ENCODE measurements at places on chromosomes 5 and 9.

- DNase-seq: peak; percentile 9
Measured at GRCh38 chr9:33159777-33160127, 7.4 kb downstream of the B4GALT1 start.

GRCh38 chr9:108704156-108704852 lies 151.5 kb downstream of the ACTL7B start:
- DNase-seq: no peak

DNA sequence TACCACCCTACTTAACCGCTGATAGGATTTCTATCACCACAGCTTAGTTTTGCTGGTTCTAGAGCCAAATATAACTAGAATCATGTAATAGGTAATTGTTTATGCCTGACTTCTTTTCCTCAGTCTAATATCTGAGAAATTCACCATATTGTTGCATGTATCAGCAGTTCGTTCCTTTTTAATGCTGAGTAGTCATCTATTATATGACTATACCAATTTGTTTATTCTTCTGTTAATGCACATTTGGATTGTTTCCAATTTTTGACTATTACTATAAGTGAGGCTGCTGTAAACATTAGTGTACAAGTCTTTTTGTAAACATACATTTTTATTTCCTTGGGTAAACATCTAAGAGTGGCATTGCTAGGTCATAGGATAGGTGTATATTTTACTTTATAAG lies 25.9 kb downstream of the CSNK1G3 start:
- no peak for DNase-seq

DNA sequence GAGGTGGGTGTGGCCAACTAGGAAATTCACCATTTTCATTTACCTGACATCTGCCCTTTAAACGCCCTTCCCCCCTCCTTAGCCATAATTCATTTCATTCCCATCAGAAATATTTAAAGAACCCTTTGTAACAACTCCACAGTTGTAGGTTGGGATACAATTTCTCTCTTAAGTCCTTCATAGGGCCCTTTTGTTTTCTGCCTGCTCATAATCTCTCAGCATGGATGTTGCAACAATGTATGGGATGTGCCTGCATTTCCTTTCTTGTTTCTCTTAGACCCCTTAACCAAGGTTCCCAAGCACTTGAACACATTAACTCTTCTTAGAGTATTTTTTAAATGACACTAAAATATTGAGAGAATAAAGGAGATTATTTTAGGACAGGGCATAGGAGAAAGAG lies 51.7 kb upstream of the MYO10 start:
- no peak for DNase-seq

GRCh38 chr5:87807783-87808182 lies 395.1 kb upstream of the CCNH start:
- DNase-seq: no peak

DNA sequence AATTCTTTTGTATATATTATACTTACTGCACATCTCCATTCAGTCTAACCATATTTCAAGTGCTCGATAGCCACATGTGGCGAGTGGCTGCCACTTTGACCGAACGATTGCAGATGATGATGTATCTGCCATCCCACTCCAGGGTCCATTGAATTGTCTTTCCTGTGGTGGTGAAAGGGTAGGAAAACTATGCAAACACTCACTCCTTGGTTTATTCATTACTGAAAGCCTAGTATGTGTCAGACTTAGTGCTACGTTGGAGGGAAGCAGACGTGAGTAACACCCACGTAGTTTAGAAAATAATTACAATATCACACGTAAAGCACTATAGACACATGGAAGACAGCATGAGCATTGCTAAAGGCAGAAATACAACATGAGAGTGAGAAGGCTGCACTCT lies 353.7 kb downstream of the CSNK1G3 start:
- no peak for DNase-seq

DNA sequence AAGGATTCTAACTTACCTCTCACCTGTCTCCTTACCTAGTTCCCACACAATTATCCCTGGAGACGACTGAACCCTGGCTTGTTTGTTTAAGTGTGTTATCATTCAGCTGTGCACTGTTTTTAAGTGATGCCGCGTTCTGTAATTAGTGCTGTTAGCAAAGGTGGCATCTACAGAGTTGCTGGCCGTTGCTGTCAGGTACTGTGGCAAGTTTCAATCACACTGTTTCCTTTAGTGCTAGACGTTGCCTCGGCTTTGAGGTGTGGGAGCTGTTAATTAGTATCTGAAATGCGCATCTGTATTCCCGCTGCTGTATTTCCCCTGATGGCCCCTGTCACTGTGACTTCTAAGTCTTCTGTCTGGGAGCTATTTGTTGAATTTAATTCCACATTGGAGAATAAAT lies 193.8 kb upstream of the GAS1 start:
- no peak for DNase-seq

DNA sequence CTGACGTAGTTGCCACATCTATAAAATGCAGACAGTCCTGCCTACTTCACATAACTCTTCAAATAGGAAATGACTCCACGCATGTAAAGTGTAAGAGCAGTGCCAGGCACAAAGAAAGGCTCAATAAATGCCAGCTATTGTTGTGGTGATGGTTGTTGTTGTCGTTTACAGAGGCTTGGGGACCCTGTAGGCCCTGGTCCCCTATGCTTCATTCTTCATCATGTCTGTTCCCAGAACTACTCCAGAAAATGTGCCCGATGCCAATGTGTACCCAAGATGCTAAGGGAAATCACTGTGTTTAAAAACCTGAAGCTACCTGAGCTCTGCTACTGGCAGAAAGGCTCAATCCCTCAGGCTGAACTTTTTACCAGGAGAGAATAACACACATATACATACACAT lies 9.1 kb downstream of the SLIT3 start:
- no peak for DNase-seq

DNA sequence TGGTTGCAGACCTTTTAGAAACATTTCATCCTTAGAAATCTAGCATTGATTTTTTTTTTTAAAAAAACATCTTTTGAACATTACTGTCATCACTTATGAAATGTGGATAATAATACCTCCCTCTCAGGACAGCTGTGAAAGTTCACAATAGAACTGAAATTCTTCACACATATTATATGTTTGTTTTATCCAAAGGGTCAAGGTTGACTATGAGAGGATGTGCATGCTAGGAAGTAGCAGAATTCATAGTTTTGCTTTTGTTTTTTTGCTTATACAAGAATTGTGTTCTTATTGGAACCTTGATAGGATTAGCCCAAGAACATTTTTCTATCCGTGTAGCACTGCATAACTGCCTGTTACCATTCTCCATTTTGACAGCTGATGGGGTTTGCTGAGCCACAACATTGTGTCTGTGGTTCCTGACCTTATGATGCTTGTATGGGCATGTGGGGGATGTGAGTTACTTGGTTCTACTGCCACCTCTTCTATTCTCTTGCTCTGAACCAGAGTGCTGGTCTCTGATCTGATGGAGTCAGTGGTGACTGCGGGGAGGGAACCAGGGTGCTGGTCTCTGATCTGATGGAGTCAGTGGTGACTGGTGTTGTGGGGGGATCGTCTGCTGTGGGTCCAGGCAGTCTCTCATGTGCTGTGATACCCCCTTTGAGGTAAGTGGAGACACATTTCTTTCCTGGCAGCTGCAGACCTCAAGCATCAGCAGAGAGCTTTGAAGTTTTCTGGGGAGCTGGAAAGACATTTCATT lies 27.1 kb upstream of the ACTBL2 start:
- no peak for DNase-seq

DNA sequence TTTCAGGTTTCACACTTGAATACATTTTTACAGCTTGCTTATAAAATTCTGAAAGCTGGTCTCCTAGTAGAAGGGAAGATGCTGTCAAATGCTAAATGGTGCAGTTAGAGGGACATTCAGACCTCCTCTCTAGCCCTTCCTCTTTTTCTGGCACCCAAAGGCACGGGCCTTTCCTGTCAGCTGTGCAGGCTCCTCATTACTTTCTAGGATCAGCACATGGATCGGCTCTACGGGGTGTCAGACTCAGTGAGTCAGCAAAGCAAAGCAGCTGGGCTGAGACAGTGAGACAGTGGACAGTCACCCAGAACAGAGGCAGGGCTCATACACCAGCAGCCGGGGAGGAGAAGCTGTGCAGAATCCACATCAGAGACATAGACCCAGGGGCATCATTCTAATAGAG lies 80.0 kb upstream of the TNC start:
- peak; percentile 9 for DNase-seq

DNA sequence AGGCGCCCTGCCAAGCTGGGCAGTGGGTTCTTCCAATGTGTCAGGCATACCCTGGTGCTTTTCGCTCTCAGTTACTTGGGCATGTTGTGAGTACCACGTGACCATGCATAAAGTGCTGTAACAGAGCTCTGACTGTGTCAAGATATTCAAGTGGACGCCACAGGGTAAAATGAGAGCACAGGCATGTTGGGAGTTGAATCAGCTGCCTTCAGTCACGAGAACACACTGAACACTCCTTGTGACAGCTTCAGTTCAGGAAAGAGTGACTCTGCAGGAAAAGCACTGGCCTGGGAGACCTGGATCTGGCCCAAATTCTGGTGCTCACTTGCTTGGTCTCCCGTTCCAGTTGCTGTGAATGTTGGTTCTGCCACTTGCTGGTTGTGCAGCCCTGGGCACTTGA lies 5.1 kb downstream of the MLANA start:
- no peak for DNase-seq

DNA sequence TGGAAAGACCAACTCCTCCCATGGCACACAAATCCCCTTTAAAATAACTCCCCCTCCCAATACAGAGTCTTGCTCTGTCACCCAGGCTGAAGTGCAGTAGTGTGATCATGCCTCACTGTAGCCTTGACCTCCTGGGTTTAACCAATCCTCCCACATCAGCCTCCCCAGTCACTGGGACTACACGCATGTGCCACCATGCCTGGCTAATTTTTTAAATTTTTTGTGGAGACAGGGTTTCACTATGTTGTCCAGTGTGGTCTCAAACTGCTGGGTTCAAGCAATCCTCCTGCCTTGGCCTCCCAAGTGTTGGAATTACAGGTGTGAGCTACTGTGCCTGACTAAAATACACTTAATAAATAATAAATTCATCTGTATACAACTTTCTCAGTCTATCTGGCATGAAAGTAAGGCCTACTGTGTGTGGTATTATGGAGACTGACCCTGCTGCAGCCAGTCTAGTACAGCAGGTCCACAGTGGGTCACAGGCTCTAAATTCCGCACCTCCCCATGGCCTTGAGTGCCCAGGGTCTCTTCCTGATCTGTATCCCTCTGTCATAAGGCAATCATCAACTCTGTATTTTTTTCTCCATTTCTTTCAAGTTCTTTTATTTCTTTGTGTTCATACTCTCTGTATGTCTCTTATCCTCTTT lies 169.4 kb downstream of the MAPKAP1 start:
- no peak for DNase-seq

GRCh38 chr5:79423296-79423695 lies 90.6 kb downstream of the HOMER1 start:
- no peak for DNase-seq

DNA sequence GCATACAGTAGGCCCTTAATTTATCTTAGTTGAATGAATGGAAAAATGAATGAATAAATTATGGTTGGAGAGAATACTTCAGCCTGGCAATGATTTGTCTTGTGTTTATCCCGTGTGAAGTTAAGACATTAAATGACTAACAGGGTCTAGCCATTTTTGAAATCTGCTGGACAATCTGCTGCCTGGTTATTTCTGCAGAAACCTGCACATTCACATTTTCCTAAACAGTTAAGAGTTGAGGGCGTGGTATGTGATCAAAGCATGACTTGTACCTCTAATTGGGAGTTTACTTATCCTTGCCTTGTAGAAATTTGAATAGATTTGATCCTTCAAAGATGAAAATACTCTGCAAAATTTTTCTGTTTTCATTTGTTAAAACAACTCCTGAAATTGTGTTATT lies 34.6 kb upstream of the NDFIP1 start:
- no peak for DNase-seq

GRCh38 chr5:107289030-107289714 lies 381.6 kb downstream of the EFNA5 start:
- no peak for DNase-seq

- no peak for DNase-seq
Measured at GRCh38 chr5:149088686-149089085, 25.8 kb upstream of the SH3TC2 start.

- DNase-seq: no peak
Measured at GRCh38 chr5:32182463-32183063, 8.4 kb upstream of the GOLPH3 start.

DNA sequence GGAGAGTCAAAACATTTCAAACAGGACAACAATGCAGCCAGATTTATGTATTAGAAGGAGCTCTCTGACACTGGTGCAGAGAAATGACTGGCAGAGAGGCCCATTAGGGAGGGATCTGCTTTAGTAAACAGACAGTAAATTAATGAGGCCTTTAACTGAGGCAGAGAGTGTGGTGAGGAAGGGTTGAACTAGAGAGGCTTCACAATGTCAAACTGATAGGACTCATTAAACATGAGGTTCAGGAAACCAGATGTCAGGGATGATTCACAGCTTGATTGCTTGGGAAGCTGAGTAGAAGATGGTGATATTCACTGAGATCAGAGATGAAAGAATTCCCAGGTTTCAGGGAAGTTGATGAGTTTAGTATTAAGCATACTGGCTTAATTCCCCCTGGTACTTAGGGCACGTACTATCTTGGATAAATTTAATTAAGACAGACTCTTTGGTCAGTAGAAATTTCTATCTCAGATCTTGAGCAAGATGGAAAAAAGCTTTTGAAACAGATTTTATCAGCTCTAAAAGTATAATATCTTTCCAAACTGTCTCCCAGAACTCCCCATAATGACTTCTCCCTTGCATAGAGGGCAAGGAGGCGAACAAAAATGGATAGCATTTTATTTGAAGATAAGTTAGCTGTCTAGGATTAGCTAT lies 8.6 kb upstream of the MUSK start:
- no peak for DNase-seq

DNA sequence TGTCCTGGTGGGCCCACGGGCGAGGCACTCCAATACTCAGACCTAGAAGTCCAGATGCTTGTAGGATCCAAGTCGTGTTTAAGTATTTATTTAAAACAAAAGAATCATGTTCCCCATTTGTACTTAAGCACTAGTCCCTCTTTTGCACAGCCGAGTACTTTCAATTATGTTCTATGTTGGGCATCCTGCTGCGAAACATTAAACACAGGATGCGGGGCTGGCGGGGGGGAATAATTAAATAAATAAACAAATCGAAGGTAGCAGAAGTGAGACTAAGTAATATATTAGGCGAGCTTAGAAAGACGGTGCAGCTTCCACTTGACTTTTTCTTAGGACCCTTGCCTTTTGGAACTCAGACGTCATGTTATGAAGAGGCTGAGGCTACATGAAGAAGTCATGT lies 1129.2 kb upstream of the ACO1 start:
- DNase-seq: no peak

- no peak for DNase-seq
Measured at GRCh38 chr5:115160975-115161475, 8.7 kb downstream of the TRIM36 start.

- no peak for DNase-seq
Measured at GRCh38 chr9:94097788-94098414, 13.6 kb downstream of the PTPDC1 start.

Measured in anterior cingulate cortex (tissue), 58 donors.